Calu3 (cell line): ENCODE measurements at places on chromosomes 2 and 18. TPM values are rescaled to one million over a fixed set of nuclear protein-coding genes. Genes with fewer than 3 reads are reported as not detected.

- H3K27me3 ChIP-seq = peaks cover 15% of the 10 kb centered on the region
- no peaks in the 10 kb centered on the region for H3K36me3 ChIP-seq
- H3K4me3 ChIP-seq = no peak overlapping the region
- H3K27ac ChIP-seq = no peak overlapping the region
- no peaks in the 10 kb centered on the region for H3K4me1 ChIP-seq
Measured at GRCh38 chr2:86383844-86384243, 46.4 kb upstream of the REEP1 start.

GRCh38 chr2:8567469-8568260, 114.2 kb upstream of the ID2 start:
- H3K4me3 ChIP-seq = no peak overlapping the region
- no peak for DNase-seq
- H3K4me1 ChIP-seq = no peaks in the 10 kb centered on the region
- H3K27ac ChIP-seq = no peak overlapping the region
- H3K27me3 ChIP-seq = no peaks in the 10 kb centered on the region

GRCh38 chr2:190379249-190379964, 28.7 kb upstream of the MFSD6 start:
- no peaks in the 10 kb centered on the region for H3K4me1 ChIP-seq
- no peak for DNase-seq
- no peak overlapping the region for H3K4me3 ChIP-seq
- no peak overlapping the region for H3K27ac ChIP-seq

GRCh38 chr2:209600341-209601171, 171.1 kb upstream of the UNC80 start:
- H3K27me3 ChIP-seq = no peaks in the 10 kb centered on the region
- no peak overlapping the region for H3K4me3 ChIP-seq
- DNase-seq = no peak

DNA sequence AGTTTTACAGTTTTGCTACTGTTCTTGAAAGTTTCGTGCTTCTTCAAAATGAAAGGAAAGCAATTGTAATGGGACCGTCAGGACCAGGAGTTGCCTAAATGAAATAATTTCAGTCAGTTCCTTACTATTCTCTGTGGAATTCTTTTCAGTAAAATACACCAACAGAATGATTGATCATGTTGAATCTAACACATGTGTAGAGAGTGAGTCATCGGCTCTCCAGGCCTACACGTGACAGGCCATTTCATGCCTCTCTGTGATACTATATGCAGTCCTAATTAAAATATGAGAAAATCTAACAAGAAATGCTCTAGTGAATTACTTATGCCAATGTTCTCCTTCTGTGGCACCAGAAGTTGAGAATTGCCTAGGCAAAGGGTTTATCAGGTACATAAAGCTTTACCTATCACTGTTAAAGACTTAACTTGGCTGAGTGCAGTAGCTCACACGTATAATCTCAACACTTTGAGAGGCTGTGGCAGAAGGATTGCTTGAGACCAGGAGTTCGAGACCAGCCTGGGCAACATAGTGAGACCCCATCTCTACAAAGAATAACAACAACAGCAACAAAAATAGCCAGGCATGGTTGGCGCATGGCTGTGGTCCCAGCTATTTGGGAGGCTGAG, 199.4 kb downstream of the LRRTM1 start:
- no peaks in the 10 kb centered on the region for H3K4me1 ChIP-seq
- no peaks in the 10 kb centered on the region for H3K27me3 ChIP-seq
- H3K36me3 ChIP-seq = no peaks in the 10 kb centered on the region

- peak overlapping the region; percentile 66 for H3K27ac ChIP-seq
- H3K4me1 ChIP-seq = peaks cover 24% of the 10 kb centered on the region
- H3K27me3 ChIP-seq = no peaks in the 10 kb centered on the region
- DNase-seq = peak; percentile 23
Measured at GRCh38 chr2:142980246-142981068, 103.0 kb downstream of the KYNU start.

DNA sequence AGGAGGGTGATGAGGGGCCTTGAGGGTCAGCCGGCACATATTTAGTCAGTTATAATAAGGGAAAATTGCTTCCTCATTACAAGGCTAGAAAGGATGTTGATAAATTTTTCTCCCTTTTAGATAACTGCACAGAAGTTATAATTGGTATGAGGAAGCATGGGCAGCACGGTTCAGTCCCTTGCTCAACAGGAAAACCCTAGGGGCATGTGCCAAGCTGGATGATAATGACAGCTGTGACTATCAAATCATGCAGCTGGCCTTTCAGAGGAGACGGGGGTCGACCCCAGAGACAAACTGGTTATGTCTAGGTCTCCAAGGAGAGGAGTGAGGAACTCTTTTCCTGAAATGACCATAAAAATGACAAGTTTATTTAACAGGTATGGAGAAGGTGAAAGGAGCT, 448.1 kb upstream of the VRK2 start:
- H3K27me3 ChIP-seq = no peaks in the 10 kb centered on the region
- H3K27ac ChIP-seq = peak overlapping the region; percentile 16
- no peaks in the 10 kb centered on the region for H3K36me3 ChIP-seq
- H3K4me1 ChIP-seq = peaks cover 13% of the 10 kb centered on the region
- H3K4me3 ChIP-seq = no peak overlapping the region
- DNase-seq = peak; percentile 42

GRCh38 chr2:53438100-53438499, 329.5 kb upstream of the CHAC2 start:
- peak; percentile 20 for DNase-seq
- peaks cover 16% of the 10 kb centered on the region for H3K4me1 ChIP-seq
- H3K36me3 ChIP-seq = no peaks in the 10 kb centered on the region
- no peak overlapping the region for H3K27ac ChIP-seq

DNA sequence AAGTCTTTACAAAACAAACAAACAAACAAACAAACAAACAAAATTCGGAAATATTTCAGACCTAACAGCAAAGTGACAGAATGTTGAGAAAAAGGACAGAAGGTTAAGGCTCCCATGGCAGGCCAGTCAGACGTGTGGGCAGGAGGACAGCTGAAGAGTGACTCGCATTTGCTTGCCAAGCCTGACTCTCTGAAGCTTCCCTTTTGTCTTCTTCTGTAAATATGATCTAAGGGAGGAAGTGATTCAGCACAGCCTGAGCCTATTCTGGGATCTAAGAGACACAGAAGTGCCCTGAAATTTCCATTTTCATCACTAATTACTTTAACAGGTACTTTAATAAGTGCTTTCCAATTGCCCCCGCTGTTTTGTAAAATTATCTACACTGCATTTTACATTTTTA, 134.0 kb upstream of the LYPD1 start:
- H3K4me3 ChIP-seq = no peak overlapping the region
- H3K27me3 ChIP-seq = no peaks in the 10 kb centered on the region
- H3K4me1 ChIP-seq = no peaks in the 10 kb centered on the region
- DNase-seq = no peak
- no peak overlapping the region for H3K27ac ChIP-seq

- H3K4me3 ChIP-seq = peak overlapping the region; percentile 94
- DNase-seq = peak; percentile 12
- peaks cover 31% of the 10 kb centered on the region for H3K4me1 ChIP-seq
Measured at GRCh38 chr2:231781798-231782726, 980 bp upstream of the PDE6D start.

GRCh38 chr18:74500372-74500771, 4.2 kb downstream of the CNDP2 start:
- peak overlapping the region; percentile 93 for H3K27ac ChIP-seq
- peaks cover 70% of the 10 kb centered on the region for H3K36me3 ChIP-seq
- H3K27me3 ChIP-seq = no peaks in the 10 kb centered on the region
- no peak for DNase-seq

DNA sequence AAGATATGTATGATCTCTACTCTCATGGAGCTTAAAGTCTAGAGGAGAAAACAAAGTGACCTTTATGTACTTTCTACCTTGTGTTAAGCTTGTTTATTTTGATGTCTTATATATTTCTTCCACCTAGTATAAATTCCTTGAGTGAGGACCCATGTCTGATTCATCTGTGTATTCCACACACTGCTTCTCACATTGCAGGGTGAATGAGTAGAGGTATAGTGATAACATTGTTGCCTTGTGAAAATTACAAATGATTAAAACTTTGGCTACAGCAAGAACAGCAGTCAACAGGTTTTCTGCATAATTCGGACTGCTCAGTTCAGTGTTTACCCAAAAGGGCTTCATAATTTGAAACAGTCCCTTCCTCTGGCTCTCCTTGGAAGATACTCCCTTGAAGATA, 36.3 kb downstream of the AOX1 start:
- H3K27ac ChIP-seq = no peak overlapping the region
- no peak for DNase-seq
- H3K36me3 ChIP-seq = no peaks in the 10 kb centered on the region
- H3K4me3 ChIP-seq = no peak overlapping the region
- H3K27me3 ChIP-seq = no peaks in the 10 kb centered on the region

DNA sequence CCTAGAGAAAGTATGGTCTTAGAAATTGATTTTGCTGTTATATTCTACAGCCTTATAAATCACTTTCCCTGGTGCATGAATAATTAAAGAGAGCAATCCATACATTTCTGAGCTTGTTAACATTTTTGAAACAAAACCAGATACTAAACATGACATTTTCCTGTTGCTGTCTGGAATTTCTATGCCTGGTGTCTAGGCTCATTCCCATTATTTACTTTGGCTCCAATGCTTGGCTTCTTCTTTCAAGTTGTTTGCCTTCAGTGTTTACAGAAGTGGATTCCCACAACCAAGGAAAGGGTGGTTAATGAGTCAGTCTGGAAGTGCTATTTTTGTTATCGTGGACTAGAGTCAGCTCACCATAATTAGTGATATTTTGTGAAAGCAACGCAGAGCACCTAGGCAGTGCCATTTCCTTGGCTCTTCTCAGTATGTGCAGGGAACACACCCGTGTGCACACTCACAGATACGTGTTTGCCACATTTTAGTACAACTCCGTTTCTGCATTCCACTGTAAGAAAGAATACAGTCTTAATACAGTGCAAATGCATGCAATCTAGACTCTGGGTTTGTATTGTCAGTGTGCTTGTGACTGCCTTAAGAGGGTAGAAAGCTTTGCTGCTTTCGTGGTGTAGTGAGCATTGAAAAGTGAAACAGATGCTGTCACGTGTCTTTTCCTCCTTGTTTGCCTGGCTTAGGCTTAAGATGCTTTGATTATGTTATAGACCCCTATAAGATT, 185.0 kb upstream of the RASGRP3 start:
- no peaks in the 10 kb centered on the region for H3K36me3 ChIP-seq
- H3K27me3 ChIP-seq = no peaks in the 10 kb centered on the region
- H3K27ac ChIP-seq = no peak overlapping the region
- peaks cover 17% of the 10 kb centered on the region for H3K4me1 ChIP-seq
- DNase-seq = no peak

- peaks cover 46% of the 10 kb centered on the region for H3K4me1 ChIP-seq
- H3K36me3 ChIP-seq = peaks cover 64% of the 10 kb centered on the region
- no peak overlapping the region for H3K4me3 ChIP-seq
- H3K27ac ChIP-seq = peak overlapping the region; percentile 97
Measured at GRCh38 chr2:168138374-168138773, 109.0 kb downstream of the STK39 start.

DNA sequence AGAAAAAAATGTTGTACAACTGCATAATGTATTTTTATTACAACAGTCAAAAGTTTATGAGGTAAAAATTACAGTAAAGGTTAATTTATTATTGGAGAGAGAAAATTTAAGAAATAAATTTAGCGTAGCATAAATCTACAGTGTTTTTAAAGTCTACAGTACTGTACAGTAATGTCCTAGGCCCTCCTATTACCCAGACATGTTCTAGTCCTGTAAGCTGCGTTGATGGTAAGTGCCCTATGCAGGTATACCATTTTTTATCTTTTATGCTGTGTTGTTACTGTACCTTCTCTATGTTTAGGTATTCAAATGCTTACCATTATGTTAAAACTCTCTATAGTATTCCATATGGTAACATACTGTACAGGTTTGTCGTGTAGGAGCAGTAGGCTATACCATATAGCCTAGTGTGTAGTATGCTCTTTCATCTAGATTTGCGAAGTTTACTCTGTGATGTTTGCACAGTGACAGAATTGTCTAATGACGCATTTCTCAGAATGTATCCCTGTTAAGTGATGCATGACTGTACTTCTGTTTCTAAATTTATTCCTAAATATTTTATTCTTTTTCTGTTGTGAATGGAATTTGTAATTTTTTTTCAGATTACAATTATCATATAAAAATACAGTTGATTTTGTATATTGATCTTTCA, 24.5 kb downstream of the ABI2 start:
- H3K4me1 ChIP-seq = no peaks in the 10 kb centered on the region
- H3K4me3 ChIP-seq = no peak overlapping the region
- DNase-seq = no peak
- H3K27ac ChIP-seq = no peak overlapping the region
- H3K27me3 ChIP-seq = no peaks in the 10 kb centered on the region
- peaks cover 12% of the 10 kb centered on the region for H3K36me3 ChIP-seq

DNA sequence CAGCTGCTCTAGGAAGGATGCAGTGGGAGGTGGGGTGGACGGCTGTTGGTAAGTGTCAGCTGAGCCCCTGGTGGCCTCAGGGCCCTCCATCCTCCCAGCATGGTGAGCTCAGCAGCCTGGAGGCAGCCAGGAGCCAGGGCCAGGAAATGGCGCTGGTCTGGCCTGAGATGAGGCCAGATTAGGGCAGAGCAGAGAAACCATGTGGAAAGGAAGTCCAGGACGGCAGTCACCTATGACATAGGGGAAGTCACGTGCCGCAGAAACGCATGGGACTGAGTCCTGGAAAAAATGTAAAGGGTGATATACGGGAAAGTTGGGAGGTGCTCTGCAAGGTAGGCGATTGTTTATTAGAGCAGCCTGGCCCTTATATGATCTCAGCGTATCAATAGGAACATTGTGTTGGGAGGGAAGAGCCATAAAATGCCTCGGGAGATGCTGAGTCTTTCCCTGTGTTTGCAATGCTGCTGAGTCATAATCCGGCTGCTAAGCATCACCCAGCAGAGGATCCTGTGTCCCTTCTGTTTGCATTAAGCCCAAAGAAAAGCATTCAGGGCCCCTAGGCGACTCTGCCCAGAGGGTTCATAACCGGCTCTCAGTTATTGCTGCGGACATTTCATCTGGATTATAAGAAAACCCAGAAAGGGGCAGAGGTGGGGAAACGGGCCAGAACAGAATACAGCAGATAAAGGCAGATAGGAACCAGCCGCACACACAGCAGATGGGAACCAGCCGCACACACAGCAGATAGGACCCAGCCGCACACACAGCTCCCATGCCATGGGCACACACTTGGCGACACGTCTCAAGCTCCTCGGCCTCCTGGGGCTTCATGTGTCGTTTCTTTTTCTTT, 30.3 kb upstream of the B3GNT7 start:
- no peaks in the 10 kb centered on the region for H3K27me3 ChIP-seq
- peak overlapping the region; percentile 22 for H3K4me3 ChIP-seq
- peaks cover 13% of the 10 kb centered on the region for H3K36me3 ChIP-seq
- DNase-seq = peak; percentile 56
- peak overlapping the region; percentile 88 for H3K27ac ChIP-seq
- peaks cover 16% of the 10 kb centered on the region for H3K4me1 ChIP-seq

Gene BMP10
- total RNA-seq = not detected in 2 replicates

Gene GCG
- total RNA-seq = not detected in 2 replicates

Gene CTDP1
- total RNA-seq = 13.9 and 15.6 TPM in 2 replicates

Gene KATNAL2
- total RNA-seq = 5.7 and 7.6 TPM in 2 replicates

Gene TMEM198
- total RNA-seq = 5.2 and 5.9 TPM in 2 replicates

Gene FN1
- total RNA-seq = 123 and 133 TPM in 2 replicates

Gene LTBP1
- 12.8 and 13.9 TPM in 2 replicates for total RNA-seq

Gene SLC19A3
- total RNA-seq = 63.8 and 82.4 TPM in 2 replicates

Gene LIMS3
- 0.29 TPM in 1 of 2 replicates, not detected in the other for total RNA-seq

Gene AP1S3
- total RNA-seq = 108 and 119 TPM in 2 replicates

Gene DGKD
- total RNA-seq = 26.5 and 28.4 TPM in 2 replicates

Gene PSMA8
- not detected in 2 replicates for total RNA-seq
